ENCODE measurements at places on chromosomes 2 and 18.

DNA sequence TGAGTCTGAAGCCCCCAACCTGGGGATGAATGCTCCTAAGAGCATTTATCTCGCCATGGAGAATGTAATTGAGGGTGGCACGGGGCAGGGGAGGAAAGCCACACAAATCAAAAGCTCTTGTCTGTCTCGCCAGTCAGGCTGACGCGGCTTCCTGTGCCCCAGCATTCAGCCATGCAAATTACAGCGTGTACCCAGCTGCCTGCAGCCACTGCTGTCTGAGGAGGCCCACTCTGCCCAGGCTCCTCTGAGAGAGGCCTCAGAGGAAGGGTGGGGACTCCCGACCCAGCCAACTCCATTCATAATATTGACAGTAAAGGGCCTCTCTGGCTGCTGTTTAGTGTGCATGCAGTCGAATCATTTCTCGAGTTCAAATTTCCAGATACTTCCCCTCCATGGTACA is 22.0 kb downstream of the SMAD7 start:
- peak; percentile 77 for DNase-seq

DNA sequence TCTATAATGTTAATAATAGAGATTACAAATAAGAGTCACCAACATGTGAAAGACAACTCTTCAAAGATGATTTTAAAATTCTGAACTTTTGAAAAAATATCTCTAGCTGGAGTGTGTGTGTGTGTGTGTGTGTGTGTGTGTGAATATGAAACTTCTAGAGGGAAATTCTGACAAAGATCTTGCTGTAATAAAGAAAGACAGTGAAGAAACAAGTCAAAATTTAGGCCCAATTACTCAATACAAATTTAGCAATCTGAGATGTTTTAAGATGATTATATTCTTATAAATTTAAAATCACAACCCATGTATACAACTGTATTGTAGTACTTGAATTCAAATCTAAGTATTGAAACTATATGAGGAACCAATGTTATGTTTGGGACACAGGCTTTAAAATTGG is 57.2 kb upstream of the UGP2 start:
- no peak for DNase-seq

- DNase-seq: no peak
These were observed 112.7 kb downstream of the BCL11A start for GRCh38 chr2:60440767-60441163.

- DNase-seq: no peak
These were observed 384.5 kb downstream of the MTX2 start for GRCh38 chr2:176653479-176654443.

DNA sequence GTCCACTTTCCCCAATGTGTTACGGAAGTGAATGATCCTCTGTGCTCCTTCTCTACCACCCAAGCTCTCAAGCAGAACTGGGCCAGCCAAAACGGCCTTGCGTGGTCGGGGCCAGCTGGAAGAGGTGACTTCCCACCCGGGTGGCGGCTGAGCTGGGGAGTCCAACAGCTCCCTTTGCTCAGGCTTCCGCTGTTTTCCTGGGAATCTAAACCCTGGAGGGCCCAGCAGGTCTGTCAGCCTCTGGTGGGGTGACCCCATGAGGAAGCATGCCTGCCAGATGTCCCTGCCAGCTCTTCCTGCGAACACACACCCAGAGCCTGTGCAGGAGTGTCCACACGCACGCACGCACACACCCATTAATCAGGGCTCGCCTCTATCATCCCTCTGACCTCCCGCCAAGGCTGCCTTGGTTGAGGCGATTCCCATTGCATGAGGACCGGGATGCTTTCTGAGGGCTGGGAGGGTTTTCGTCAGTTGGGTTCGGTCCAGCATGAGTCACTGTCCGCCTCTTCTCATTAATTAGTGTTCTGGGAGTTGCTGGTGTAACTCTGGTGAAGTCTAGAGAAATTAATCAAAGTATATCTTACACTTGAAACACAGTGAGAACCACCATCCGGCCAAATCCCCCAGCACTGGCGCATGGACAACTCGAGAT is 90.6 kb downstream of the TWIST2 start:
- DNase-seq: no peak

DNA sequence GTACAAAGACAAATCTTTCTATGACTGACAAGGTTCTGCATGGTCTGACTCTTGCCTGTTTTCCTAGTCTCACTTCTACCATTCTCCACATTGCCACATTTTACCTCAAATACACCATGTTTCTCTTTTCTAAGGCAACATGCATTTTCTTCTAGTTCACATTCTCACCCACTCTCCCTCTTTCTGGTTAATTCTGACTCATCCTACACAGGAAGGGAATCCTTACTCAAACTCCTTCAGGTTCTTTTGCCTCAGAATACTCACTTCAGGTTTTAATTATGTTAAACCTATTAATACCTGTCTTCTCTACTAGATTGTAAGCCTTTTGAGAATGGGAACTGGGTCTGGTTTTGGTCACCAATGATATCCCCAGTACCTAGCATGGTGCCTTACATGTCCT is 47.2 kb downstream of the MAP2 start:
- no peak for DNase-seq

DNA sequence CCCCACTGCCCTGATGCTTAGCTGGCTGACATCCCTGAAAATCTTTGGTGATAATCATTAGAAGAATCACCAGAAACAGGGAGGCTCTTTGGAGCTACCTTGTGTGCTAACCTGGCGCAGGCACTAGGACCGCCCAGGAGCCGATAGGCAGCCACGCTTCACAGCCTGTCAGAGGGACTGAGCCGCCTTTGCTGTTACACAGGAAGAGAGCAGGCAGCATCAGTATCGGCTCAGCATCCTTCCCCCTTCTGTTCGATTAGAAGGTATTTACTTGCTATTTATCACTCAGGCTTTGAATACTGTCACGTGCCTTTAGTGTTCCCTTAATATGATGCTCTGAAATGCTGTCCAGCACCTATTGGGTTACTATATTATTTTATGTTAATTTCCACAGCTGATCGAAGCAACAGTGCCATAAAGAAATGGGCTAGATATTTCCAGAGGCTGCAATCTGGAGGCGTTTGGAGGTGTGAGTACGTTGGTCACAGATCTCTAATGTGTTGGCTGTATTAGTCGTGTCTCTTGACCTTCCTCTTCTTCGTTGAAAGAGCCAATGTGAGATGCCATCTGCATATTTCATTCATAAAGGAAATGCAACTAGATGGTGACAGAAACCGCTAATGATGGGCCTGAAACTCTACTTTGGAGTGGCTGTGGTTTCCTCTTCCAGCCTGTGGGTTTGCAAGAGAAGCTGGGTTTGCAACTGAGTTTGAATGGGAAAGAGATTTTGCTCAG is 110.4 kb upstream of the RAB27B start:
- DNase-seq: peak; percentile 45

- no peak for DNase-seq
These were observed 308.3 kb upstream of the HS6ST1 start for GRCh38 chr2:128626760-128627511.

DNA sequence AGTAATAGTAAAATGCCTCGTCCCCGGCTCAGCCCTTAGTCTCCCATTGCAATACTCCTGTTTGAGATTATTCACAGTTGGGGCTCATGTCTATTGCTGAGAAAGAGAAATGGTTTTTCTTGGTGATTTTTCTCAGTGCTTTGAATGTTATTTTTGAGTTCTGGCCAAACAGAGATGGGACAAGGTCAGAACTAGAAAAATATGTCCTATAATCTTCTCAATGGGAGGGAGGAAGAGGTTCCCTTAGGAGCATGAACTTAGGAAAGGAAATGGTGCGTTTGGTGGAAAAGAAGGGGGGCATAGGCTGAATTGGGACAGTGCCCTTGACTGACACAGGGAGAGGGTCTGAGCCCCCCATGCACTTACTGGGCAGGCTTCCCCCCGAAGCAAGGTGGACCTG is 133.8 kb downstream of the AGAP1 start:
- DNase-seq: no peak

DNA sequence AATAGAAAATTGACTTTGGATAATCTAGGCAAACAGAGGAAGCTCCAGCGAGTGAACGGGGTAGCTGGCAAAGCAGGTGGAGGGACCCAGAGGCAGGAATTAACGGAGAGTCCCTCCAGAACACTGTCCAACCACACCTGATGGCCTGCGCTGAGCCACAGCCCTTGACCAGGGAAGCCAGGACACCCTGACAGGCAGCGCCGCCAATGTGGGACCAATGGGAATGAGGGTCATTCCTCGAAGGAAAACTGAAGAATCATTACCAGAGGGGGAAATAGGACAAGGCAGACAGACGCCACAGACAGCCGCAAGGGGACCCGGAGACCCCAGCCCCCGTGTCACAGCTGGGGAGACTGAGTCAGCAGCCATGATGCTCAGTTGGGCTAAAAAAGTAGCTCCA is 40.8 kb downstream of the HDAC4 start:
- DNase-seq: no peak

- DNase-seq: peak; percentile 60
These were observed 3.2 kb downstream of the TEKT4 start for GRCh38 chr2:94874277-94874997.

DNA sequence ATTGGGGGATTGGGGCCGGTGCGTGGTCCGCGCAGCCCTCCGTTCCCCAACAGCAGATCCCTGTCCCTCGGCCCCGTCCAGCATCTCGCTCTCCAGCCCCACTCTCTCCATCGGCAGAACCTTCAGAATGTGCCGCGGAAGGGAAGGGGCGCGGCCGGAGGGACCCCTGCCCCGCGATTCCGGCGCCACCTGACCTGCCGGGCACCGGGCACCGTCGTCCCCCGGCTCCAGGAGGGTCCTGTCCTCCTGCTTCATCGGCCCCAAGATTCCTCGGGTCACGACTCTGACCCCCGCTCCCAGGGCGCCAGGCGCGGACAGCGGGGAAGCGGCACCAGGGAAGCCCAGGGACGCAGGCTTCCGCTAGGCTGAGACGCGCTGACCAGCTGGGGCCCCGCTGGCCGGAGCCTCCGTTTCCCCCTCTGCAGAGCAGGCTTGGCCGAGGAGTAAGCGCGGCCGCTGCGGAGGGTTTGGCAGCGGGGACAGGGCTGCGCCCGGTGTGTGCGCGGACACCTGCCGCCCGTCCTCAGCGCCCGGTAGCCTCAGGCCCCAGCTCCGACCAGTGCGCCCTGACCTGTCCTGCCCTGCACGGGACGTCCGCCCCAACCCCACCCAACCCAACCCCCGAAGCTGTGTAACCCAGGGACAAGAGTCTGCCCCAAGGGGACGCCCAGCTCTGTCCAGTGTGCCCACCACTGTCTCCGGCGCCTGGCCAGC is 16.8 kb upstream of the BOK start:
- DNase-seq: no peak

DNA sequence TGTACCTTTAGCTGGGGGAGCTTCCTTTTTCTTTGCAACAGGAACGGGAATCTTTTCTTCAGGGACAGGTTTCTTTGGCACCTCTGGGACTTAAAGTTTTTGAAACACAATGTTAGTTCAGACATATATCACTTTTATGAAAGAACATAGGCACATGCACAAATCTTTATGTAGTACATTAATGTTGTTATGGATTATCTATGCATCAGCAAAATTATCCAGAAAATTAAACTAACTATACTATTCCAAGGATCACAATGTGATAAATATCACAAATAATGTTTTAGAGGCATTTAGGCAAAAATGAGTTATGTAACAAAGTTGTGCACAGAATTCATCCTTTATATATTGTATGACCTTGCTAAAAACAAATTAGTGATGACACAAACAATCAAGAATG is 117.4 kb downstream of the TTN start:
- no peak for DNase-seq

GRCh38 chr18:62938006-62938405 is 222.7 kb downstream of the PHLPP1 start:
- DNase-seq: no peak

DNA sequence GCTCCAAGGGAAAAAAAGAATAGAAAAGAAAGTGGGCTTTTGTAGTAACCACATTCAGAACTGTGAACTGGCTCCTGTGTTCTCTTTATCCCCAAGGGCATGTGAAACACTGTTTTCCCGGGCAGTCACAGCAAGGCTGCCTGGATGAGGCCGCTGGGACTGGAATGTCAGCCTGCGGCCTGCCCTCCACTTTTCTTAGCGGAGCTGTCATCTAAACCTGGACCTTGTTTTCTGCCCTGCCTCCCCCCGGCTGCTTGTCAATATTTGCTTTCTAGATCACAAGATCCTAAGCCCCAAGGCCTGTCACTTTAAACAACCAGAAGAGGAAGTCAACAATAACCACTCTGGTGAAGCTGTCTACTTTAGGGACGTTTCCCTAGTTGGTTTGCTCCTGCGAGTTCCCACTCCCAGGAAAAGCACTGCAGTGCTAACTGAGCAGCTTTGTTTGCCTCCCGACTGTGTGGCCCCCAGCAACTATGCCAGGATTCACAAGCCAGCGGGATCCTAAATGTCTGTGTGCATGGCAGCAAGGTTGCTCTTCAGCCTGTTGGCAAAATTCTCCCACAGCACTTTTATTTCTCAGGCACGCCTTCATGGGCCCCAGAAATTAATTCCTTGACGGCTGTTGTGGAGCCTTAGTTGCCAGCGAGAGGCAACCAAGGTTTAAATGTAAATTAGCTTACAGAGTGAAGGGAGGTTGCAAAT is 30.6 kb downstream of the SOWAHC start:
- no peak for DNase-seq

- DNase-seq: no peak
These were observed 82.5 kb downstream of the EDAR start for GRCh38 chr2:108906403-108907077.

- DNase-seq: no peak
These were observed 154.4 kb upstream of the CREB1 start for GRCh38 chr2:207375207-207375875.

DNA sequence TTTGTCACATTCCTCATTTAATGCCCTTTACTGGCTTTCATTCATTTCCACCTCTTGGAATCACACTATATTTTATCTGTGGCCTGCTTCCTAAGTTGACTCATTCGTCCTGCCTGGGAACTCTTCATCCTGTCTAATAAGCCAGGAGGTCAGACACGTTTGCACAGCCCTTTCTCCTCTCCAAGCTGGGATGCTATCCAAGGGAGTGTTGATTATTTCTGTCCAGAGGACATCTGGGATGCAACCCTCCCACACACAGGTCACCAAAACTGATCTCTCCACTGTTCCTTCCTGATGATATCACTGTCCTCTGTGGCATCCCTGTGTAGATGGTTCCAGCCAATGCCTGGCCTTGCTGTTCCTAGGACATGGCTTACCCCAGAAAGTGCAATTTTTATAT is 79.8 kb upstream of the NOSTRIN start:
- no peak for DNase-seq

GRCh38 chr18:22277758-22278157 is 108.4 kb downstream of the GATA6 start:
- DNase-seq: no peak

DNA sequence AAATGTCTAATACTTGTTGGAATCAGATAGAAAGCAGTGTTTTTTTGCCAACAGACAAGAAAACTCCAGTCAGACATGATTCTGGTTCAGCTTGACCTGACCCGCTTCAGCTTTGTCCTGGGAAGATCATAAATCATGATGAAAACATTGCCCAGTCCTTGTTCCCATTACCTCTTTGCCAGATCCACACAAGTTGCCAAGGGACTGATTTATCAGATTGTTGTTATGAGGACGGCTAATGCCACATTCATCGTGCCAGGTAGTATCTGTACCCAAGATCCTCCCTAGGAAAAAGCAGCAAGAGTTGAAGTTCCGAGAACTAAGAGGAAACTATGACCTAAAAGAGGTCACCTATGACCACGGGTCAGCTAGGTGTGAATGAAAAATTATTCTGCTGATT is 39.0 kb downstream of the SLC40A1 start:
- DNase-seq: no peak
